Gastrocnemius medialis (tissue), 4 donors: ENCODE measurements at places on chromosomes 7 and 10. TPM values are rescaled to one million over a fixed set of nuclear protein-coding genes. Genes with fewer than 3 reads are reported as not detected.

DNA sequence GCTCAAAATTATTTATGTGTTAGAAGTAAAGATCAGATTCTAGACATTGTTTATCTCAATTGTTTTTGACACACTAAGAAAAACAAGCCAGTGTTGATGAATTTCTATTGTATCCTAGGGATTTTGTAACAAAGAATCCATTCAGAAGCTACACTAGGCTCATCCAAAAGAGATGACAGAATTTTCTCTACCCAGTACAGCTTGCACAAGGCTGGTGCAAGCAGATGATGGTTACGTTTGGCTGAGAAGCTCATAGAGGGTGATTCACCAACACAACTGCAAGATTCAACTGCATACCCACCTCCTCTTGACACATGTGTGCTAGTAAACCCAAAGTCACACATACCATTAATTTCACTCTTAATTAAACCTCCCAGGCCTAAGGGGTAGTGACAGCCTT lies 20.8 kb downstream of the GRM3 start:
- H3K4me3 ChIP-seq, result no peak overlapping the region
- H3K27ac ChIP-seq, result no peak overlapping the region
- H3K27me3 ChIP-seq, result no peaks in the 10 kb centered on the region
- H3K36me3 ChIP-seq, result no peaks in the 10 kb centered on the region
- H3K4me1 ChIP-seq, result no peaks in the 10 kb centered on the region
- no peak for DNase-seq

Gene GRM3
- not detected for total RNA-seq

Gene TSPAN14
- 22.6 TPM for total RNA-seq

DNA sequence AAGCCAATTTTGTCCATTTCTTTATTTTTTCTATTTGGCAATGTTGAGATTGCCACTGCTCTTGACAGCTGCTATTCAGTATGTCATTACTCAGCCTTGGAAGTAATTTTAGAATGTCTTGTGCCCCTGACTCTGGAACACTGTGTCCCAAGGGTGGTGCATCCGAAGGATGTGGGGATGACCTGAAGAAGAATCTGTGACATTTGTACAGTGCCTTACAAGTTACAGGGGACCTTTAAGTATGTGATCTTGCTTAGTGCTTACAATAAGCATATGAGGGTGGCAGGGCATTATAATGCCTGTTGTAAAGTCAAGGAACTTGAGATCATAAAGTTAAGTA lies 239.5 kb downstream of the REEP3 start:
- H3K4me3 ChIP-seq, result no peak overlapping the region
- no peaks in the 10 kb centered on the region for H3K36me3 ChIP-seq
- peak; percentile 46 for DNase-seq
- H3K27me3 ChIP-seq, result no peaks in the 10 kb centered on the region

GRCh38 chr10:13100349-13101294 lies 659 bp downstream of the OPTN start:
- no peaks in the 10 kb centered on the region for H3K27me3 ChIP-seq
- H3K36me3 ChIP-seq, result no peaks in the 10 kb centered on the region
- DNase-seq, result peak; percentile 60
- H3K27ac ChIP-seq, result peak overlapping the region; percentile 99
- H3K4me3 ChIP-seq, result peak overlapping the region; percentile 83

Gene METTL27
- 1.5 TPM for total RNA-seq

DNA sequence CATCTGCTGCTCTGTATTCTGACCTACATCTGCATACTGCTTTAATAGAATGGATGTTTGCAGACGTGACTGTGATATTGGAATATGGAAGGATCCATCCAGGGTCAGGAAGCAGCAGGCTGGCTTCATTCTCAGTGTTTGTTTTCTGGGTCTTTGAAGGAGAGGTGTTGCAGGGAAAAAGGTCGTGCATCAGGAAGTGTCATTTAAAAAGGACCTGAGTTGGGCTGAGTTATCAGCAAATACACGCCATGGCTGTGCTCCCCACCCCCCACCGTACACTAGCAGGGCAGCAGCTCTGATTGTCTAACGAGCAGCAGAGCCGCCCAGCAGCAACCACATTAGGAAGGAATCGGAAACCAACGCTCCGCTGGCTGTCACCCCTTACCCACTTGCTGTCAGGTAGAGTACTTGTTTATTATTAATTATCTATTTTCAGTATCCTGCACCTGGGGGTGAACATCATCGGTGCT lies 63.1 kb upstream of the STEAP1B start:
- DNase-seq, result no peak
- no peaks in the 10 kb centered on the region for H3K36me3 ChIP-seq
- H3K27ac ChIP-seq, result no peak overlapping the region
- peaks cover 41% of the 10 kb centered on the region for H3K4me1 ChIP-seq

DNA sequence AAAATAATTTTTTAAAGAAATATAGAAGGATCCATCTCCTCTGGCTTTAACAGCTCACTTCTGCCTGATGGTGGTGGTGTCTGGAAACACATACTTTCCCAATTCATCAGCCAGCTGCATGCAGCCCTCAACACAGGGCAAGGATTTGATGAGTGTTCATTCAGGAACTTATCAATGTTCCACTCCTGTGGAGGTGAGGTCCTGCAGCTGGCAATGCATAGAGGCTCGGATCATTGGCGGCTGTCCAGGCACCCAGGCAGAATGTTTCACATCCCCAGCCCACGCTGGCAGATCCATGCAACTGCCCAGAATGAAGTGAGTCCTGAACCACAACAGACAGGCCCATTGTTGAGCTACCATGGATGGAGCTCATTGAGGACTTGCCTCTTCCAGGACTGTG lies 55.2 kb upstream of the KCNMA1 start:
- no peaks in the 10 kb centered on the region for H3K36me3 ChIP-seq
- no peaks in the 10 kb centered on the region for H3K27me3 ChIP-seq
- DNase-seq, result no peak
- H3K4me1 ChIP-seq, result no peaks in the 10 kb centered on the region
- H3K27ac ChIP-seq, result no peak overlapping the region
